ENCODE measurements at places on chromosomes 5 and 9.

DNA sequence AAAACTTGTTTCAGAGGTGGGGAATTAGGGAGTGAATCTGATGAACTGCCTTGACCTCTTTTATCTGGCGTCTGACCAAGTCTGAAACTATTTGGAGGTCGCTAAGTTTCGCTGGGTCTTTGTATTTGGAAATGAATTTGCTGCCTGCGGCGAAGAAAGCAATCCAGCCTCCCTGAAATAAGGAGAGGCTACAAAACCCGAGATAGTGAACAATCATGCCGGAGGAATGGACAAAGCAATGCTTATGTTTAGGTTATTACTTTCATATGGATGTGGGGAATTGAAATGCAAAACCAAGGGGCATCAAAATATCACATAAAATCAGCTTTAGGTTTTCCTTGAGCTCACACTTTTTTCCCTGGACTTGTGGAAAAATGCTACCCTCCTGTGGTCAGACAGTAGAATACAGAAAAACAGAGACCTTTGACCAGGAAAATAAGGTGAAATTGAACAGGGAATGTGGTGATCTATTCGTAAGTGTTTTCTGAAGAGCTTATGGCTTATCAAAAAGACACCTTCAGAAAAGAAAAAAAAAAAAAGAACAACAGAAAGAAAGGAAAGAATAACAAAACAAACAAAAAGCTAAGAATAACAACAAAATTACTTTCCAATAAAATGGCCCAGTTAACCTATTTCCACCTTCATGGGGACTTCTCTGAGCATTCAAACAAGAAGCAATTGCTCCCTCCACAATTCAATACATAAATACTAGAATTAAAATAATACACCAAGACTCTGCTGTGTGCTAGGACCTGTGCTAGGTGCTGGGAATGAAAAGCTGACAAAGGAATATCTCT, 68.6 kb upstream of the DPYSL3 start:
- no peak for DNase-seq

DNA sequence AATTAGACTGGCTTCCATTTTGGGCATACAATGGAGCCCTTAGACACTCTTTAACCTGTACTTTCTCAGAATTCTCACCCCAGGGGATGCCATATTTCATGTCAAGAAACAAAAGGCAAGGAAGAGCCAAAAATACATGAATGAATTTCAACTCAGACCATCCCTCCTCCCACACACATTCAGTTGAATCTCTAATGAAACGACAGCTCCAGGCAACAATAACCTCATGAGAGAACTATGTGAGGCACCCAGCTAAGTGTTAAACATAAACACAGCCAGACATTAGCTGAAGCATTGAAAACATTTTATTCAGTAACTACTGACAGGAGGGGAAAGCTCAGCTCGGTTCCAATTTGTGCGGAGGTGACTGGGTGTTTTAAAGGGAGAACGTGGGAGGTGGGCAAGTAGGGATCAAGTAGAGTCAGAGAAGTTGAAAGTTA, 1359.1 kb upstream of the CDH9 start:
- DNase-seq = no peak

- no peak for DNase-seq
Observed at GRCh38 chr5:176535664-176536131, 1.5 kb downstream of the RNF44 start.

- no peak for DNase-seq
Observed at GRCh38 chr9:34991607-34992375, 2.2 kb downstream of the DNAJB5 start.

- DNase-seq = peak; percentile 12
Observed at GRCh38 chr5:20972419-20972925, 984.5 kb upstream of the CDH18 start.

DNA sequence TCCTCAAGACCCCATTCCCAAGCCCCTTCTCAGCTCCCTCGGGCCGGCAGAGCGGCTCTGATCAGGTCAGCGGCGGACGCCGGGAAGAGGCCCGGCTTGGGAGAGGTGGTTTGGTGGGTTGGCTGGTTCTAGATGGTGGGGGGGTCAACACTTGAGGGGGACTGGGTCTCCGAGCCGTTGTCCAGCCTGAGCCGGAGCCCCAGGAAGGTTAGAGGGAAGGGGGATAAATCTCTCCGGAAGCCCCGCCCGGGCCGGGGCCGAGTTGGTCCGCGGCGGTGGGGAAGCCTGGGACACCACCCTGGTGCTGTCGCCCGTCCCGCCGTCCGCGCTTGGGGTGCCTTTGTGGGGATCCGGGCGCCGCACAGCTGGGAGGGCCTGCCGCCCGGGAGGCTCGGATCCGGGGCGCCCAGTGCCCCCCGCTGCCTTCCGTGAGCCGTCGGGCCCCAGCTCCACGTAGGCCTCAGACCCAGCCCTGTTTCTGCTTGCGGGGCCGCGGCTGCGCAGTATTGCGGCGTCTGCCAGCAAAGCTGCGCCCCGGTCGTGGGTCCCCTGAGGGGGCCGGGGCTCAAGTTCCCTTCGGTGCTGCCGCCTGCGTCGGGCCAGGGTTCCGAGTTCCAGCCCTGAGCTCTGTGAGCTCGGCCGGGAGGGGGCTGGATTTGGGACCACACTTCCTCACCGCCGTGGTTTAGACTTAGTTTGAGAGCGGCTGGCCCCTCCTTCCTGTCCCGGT, 542 bp upstream of the TRIM52 start:
- peak; percentile 70 for DNase-seq

- no peak for DNase-seq
Observed at GRCh38 chr5:35785601-35786085, 71.0 kb upstream of the IL7R start.

- DNase-seq = no peak
Observed at GRCh38 chr5:128674837-128675446, 136.9 kb upstream of the FBN2 start.

- no peak for DNase-seq
Observed at GRCh38 chr5:157568222-157568621, 7.4 kb downstream of the ADAM19 start.

DNA sequence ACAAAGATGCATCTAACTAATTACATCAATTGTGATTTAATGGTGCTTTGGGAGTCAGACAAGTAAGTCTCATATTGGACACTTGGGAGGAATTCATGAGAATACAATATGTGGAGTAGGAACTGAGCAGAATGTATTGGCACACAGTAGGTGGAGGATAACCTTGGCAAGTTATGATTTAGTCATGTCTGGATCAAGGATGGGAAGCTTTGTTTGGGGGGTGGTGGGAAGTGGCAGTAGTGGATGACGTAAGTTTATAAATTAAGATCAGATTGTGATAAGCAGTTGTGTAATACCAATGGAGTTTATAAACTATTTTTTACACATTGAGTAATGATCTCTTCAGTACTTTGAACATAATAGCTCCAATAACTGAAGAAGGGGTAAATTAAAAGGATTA, 67.0 kb downstream of the SGCD start:
- no peak for DNase-seq

- no peak for DNase-seq
Observed at GRCh38 chr5:89395111-89395510, 512.1 kb upstream of the MEF2C start.

GRCh38 chr9:130476151-130476730, 31.5 kb downstream of the ASS1 start:
- no peak for DNase-seq

DNA sequence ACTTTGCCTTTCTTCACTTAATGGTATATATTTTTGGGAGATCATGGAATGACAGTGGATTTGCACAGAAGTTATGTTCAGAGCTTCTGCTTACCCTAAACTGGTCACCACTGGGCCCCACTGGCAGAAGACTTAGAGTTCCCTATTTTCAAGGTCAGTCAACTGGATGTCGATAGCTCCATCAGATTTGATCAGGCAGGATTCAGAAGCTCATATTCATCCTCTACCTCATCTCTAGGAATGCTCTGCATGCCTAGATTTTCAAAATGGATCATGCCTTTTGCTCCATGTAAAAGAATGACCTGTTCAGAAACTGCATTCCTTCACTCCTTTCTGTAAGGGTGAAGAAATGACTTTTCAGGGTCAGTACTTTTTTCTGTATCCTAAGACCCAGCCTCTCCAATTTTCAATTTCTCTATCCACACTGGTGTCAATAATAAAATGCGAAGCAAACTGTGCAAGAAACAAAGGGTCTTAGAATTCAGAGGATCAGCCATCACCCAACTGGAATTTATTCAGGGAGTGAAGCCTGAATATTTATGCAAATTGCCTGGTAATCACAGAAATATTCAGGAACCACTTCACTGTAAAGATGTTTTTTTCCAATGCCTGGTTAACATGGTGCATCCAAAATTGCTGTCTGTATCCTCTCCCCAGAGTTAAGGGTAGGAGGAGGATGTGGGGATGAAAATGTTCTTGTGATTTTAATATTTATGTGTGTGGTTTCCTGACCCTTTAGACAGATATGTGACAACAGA, 125.4 kb downstream of the DOCK2 start:
- no peak for DNase-seq

GRCh38 chr5:72625332-72625731, 118.1 kb upstream of the ZNF366 start:
- DNase-seq = no peak

GRCh38 chr9:35529161-35529823, 39.4 kb downstream of the RUSC2 start:
- DNase-seq = no peak

- DNase-seq = no peak
Observed at GRCh38 chr5:168364750-168365550, 73.5 kb downstream of the WWC1 start.

DNA sequence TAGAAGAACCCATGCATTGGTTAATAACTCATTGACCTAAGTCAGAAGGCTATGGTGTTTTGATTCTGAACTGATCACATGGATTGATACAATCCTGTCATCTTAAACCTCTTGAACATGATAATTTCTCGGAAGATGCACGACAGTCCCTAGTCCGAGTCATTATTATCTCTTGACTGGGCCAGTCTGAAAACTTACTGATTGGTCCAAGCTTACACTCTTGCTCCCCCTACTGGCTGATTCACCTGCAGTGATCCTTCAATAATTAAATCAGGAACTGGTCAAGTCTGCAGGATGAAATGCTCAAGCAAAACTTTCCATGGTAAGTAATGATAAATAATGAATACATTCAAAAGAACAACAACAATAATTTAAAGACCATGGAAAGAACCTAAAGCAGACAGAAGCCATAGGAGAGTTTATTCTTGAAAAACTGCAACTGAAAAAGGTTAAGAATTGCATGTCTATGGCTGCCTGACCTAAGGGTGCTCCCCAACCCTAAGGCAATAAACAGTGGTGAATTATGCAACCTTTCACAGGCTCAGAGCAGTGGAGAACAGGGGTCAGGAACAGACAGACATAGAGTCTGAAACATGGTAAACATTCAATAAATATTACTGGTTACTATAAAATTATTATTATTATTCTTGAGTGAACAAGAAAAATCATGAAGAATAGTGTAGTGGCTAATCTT, 79.3 kb downstream of the BRINP1 start:
- peak; percentile 9 for DNase-seq

DNA sequence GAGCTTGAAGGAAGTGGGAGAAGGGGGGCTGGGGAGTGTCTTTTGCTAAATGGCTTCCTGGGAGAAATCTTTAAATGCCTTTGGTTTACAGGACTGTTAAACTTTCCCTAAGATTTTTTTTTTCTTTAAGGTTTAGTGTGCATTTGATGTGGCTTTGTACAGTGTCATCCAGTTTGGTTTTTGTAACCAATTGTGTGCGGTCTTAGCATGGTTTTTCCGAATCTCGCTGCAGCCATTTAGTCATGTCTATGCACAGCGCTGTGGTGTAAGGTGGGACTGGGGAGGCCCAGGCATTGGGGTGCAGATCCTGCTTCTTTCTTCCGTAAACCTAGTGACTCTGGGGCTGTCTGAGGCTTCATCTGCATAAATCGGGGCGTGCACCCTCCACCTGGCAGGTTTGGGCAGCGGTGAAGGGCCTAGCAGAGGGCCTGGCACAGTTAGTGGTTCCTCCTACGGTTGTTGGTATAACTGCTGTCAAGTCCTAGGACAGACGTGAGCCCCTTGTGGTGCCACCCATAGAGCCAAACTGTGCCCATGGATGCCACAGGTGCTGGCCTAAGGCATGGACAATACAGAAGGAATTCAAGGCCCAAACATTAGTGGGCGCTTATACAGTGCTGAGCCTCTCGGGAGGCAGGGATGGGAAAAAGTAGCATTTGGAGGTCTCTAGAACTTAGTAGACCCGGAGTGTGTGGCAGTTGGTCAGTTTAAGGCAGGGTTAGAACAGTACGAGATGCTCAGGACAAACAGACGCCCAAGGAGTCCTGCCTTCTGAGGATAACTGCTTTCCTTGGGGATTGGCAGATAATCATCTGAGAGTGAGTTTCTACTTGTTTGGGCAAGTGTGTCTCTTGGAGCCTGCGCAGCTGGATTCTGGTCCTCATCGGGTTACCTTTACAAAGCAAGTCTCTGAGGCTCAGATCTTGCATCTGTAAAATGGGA, 1.5 kb downstream of the PRRC2B start:
- DNase-seq = peak; percentile 69

All from memory B cell (primary cell).